T-cell (primary cell): ENCODE measurements at places on chromosomes 12 and 14. TPM values are rescaled to one million over a fixed set of nuclear protein-coding genes. Genes with fewer than 3 reads are reported as not detected.

GRCh38 chr12:71027856-71028255, 107.3 kb upstream of the PTPRR start:
- H3K27me3 ChIP-seq = no peaks in the 10 kb centered on the region
- H3K4me3 ChIP-seq = no peak overlapping the region
- no peak overlapping the region for H3K27ac ChIP-seq
- H3K36me3 ChIP-seq = no peaks in the 10 kb centered on the region
- no peak for DNase-seq
- no peaks in the 10 kb centered on the region for H3K4me1 ChIP-seq

Gene SOAT2
- total RNA-seq = 1.5 TPM

- no peak overlapping the region for H3K4me3 ChIP-seq
- DNase-seq = no peak
- H3K27me3 ChIP-seq = no peaks in the 10 kb centered on the region
- H3K36me3 ChIP-seq = no peaks in the 10 kb centered on the region
- no peaks in the 10 kb centered on the region for H3K4me1 ChIP-seq
Observed at GRCh38 chr14:25351269-25351668, 301.3 kb upstream of the STXBP6 start.

Gene PLEKHD1
- total RNA-seq = 0.28 TPM

Gene IFI27L2
- 37.4 TPM for total RNA-seq

- no peak overlapping the region for H3K27ac ChIP-seq
- no peaks in the 10 kb centered on the region for H3K27me3 ChIP-seq
- DNase-seq = no peak
- no peaks in the 10 kb centered on the region for H3K4me1 ChIP-seq
- no peaks in the 10 kb centered on the region for H3K36me3 ChIP-seq
Observed at GRCh38 chr12:106214571-106214970, 33.2 kb downstream of the CKAP4 start.

- no peaks in the 10 kb centered on the region for H3K4me1 ChIP-seq
- H3K36me3 ChIP-seq = no peaks in the 10 kb centered on the region
- H3K4me3 ChIP-seq = no peak overlapping the region
- no peaks in the 10 kb centered on the region for H3K27me3 ChIP-seq
- DNase-seq = no peak
Observed at GRCh38 chr12:102685841-102686240, 205.5 kb upstream of the IGF1 start.

Gene SELPLG
- total RNA-seq = 102 TPM

DNA sequence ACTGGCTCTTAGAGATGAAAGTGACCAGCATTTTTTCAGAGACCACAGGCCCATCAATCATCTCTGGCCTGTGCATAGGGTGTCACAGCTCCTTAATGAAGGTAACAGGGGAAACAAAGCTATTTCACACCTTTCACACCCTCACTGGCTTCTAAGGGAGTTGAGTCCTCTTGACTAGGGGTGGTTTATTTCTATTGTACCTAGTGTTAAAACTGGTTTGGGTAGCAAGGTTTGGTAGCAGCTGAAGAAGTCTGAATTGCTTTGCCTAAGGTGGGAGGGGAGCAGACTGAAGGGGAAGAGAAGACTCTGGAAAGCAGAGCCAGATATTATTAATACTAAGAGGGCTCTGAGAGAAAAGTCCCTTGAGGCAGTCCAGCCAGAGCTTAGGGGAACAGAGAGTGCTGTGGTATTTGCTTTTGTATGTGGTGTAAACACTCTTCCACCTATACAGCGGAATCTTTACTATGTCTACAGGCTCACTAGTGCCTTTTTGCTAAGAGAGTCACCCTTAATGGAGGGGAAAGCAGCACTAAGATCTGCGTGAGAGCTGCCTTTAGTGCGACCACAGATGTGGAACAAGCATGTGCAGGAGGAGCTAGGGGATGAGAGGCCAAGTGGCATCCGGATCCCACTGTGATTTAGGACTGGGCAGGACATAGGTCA, 95.8 kb downstream of the STXBP6 start:
- H3K27me3 ChIP-seq = peaks cover 3% of the 10 kb centered on the region
- no peaks in the 10 kb centered on the region for H3K36me3 ChIP-seq
- no peaks in the 10 kb centered on the region for H3K4me1 ChIP-seq
- H3K4me3 ChIP-seq = no peak overlapping the region
- no peak overlapping the region for H3K27ac ChIP-seq

DNA sequence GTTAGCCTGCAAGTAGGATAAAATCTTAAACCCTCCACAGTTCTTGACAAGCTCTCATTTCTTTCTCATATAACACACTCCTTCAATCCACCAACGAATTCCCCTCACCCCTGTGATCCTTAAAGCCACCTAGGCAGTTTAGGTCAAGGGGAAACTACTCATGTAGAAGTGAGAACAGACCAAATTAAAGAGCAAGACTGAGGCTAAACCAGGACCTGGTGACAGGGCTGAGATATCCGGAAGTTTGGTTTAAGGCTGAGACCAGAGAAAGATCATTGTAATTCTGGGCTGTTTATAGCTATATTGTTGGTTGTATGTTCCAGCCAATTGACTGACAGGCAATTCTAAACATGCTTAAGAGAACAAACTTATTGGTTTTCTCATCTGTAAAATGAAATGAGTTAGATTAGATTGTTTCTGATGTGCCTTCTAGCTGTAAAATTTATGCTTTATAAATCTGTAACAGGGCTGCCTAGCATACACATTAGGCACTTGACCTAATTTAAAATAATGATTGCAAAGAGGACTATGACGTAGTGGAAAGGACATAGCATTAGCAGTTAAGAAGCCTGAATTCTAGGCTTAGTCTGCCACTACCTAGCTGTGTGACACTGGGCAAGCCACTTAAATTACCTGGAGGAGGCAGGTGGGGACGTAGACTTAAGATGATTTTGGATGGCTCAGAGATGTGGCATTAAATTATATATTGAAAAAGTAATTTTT, 53.9 kb upstream of the PTGR2 start:
- DNase-seq = no peak
- H3K4me3 ChIP-seq = no peak overlapping the region
- H3K36me3 ChIP-seq = no peaks in the 10 kb centered on the region
- no peaks in the 10 kb centered on the region for H3K4me1 ChIP-seq

GRCh38 chr14:32005628-32006027, 71.5 kb upstream of the ARHGAP5 start:
- no peaks in the 10 kb centered on the region for H3K4me1 ChIP-seq
- H3K36me3 ChIP-seq = no peaks in the 10 kb centered on the region
- H3K27me3 ChIP-seq = peaks cover 5% of the 10 kb centered on the region
- H3K4me3 ChIP-seq = no peak overlapping the region
- H3K27ac ChIP-seq = no peak overlapping the region

- no peak overlapping the region for H3K4me3 ChIP-seq
- H3K4me1 ChIP-seq = peaks cover 79% of the 10 kb centered on the region
- no peaks in the 10 kb centered on the region for H3K36me3 ChIP-seq
- no peaks in the 10 kb centered on the region for H3K27me3 ChIP-seq
- DNase-seq = no peak
Observed at GRCh38 chr14:101844219-101844618, 82.7 kb downstream of the PPP2R5C start.
